NCI-H1092 (cell line): ENCODE measurements at places on chromosomes 7 and 10.

GRCh38 chr10:64076322-64076940 lies 555.2 kb downstream of the REEP3 start:
- no peak for DNase-seq

DNA sequence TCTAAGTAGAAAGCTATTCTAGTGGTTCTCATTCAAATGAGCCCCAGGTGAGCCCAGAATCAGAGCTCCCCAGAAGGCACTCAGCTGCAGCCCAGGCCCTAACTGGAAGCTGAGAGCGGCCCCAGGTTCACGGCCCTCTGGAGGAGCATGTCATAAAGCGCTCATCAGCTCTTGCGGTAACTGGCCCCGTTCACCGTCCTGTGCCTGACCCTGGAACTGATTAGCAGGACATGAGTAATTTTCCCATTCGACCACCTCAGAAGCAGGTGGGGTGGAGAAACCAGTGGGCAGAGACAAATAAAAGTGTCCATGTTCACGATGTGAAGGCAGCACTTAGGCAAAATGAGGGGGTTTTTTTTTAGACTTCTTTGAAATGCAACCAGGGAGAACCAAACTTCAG lies 136.1 kb upstream of the LYZL2 start:
- DNase-seq: no peak

DNA sequence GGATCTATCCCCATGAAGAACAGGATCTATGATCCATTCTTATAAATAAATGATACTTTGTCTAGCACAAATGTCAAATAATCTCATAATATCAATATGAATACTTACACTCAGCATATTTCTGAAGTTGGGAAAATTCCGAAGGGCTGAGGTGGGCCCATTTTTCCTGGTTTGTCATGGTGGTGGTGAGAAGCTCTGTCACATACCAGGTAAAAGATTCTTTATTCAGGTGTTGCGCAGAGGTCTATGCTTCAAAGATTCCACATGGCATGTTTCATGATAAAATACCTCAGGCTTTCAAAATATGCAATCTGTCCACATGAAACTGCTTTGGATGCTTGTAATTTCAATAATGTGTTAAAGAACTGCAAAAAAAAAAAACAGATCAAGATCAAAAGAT lies 61.5 kb downstream of the DGKB start:
- DNase-seq: no peak

DNA sequence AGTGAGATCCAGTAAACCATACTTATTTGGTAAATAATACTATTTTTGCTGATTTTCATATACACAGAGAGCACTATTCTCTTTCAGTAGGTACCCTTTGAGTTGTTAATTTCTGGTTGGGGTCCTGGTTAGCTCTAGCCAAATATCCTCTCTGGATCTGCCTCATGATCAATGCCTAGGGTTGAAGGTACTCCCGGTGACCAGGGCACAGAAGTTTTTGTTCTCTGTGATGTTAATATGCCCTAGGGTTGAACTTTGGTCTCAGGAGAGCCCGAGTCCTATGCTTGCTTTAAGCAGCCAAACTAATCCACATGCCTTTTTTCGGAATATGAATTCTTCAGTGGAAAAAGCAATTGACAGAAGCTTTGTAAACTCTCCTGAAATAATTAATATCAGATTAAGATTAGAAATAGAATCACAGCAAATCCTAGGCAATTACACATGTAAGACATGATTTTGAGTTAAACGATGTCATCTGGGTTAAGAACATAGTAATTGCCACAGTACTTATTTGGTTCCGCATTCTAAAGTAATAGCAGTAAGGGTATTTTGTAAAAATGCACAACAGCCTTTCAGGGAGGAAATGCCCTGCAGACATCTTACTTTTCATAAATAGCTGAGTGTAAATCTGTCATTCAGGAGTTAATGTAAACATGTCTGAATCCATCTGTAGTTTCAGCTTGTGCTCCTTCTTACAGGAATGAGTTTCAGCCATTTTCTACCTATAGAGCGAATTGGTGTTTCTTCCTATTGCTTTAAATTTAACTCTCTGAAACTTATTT lies 10.1 kb downstream of the CHN2 start:
- DNase-seq: no peak

DNA sequence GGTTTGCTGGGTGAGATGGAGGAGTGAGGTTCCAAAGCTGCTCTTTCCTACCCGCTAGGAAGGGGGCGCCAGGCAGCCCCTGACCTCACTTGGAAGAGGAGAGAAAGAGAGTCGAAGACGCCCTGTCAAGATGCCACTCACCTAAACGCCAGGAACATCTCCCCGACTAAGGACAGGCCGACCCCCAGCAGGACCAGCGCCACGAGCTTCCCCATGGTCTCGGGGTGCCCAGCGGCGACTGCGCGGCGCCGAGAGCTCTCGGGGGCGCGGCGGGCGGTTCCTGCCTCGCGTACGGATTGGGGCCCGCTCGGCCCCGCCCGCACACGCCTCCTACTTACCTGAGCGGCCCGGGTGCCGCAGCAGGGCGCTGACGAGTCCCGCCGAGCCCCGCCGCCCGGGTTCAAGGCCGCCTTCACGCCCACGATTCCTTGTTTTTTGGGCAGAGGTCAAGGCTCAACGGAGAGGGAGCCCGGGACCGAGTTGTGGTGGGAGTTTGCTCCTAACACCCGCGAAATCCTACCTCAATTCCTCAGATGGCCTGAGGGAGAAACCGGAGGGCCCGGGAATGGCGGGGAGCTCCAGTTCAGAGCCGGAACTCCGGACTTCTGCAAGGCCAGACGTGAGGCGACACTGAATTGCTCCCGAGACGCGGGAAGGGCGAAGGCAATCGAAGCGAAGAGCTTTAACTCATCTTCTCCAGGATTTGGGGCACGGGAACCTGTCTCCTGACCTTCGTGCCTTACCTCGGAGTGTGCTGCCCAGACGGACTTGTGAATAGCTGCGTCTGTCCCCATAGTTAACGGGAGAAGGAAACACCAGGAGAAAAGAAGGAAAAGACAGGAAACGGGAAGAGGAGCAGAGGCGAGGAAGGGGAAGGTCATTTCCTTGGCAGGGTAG lies at the start of gene PON3:
Gene PON3, minus strand, starts transcription at position 240 of the 897 bp plus-strand sequence. Its CDS starts 25 bp downstream, at position 215.
- no peak for DNase-seq

- DNase-seq: no peak
Observed at GRCh38 chr10:63064706-63065105, 68.4 kb upstream of the NRBF2 start.
